A549 treated with GW870086 at 1 μM for 4 hours (cell line): ENCODE measurements at places on chromosomes 2 and 18. TPM values are rescaled to one million over a fixed set of nuclear protein-coding genes. Genes with fewer than 3 reads are reported as not detected.

Gene CEP76
- total RNA-seq = 5.6 to 7.0 TPM (median 6.3 TPM) in 5 replicates

Gene NT5DC4
- not detected in 5 replicates for total RNA-seq

Gene CGREF1
- total RNA-seq = 5.7 to 8.6 TPM (median 7.6 TPM) in 5 replicates

Gene GATA6
- 1.1 to 1.7 TPM (median 1.4 TPM) in 5 replicates for total RNA-seq

Gene REG3G
- not detected in 5 replicates for total RNA-seq

Gene SELENOI
- 14.6 to 20.5 TPM (median 19.0 TPM) in 5 replicates for total RNA-seq

Gene DOK6
- total RNA-seq = not detected in 5 replicates
